Inflammatory macrophage (primary cell): ENCODE measurements at places on chromosomes 16 and 17.
A peak's percentile ranks its signal among the peaks of the same experiment; 100 is the strongest.

GRCh38 chr16:9090960-9091866, at the start of gene HAPSTR1:
Gene HAPSTR1, plus strand, starts transcription at chr16:9091644. Its CDS starts 401 bp downstream, at chr16:9092045.
- peak; percentile 100 for DNase-seq

GRCh38 chr17:13671771-13672170, 70.0 kb upstream of the HS3ST3A1 start:
- no peak for DNase-seq

DNA sequence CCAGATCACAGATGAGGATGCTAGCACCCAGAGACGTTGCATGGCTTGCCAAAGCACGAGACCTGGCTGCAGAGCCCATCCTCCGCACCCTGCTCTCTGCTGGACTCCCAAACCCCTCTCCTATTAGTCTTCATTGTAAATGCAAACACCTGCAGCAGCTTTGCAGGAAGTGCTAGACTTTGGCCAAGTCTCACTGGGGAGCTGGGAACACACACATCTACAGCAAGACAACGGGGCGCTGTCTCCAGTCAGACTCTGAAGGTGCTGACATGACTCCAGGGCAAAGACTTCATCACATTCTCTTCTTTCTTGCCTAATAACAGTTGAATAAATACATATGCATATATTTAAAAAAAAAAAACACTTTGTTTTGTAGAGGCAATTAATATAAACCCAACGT, 43.8 kb downstream of the CYTH1 start:
- no peak for DNase-seq

- no peak for DNase-seq
Measured at GRCh38 chr16:266258-267164, 9.2 kb downstream of the RGS11 start.

DNA sequence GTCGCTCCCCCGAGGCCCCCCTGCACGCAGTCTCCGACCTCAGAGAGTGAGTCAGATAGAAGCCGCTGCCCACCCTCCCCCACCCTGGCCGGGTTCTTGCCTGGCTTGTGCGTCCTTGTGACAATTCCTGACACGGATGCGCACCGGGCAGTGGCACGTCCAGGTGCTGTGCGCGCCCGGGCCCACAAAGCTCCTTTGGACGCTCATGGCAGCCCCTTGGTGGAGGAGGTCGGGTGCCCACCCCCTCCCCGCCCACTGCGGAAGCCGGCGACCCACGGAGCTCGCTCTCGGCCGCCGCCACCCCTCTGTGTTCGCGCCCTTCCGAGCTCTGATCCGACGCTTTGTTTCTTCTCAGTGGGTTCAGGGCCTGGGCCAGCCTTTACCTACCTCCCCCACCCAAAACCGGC, 662 bp upstream of the TUBB3 start:
- DNase-seq, result no peak

DNA sequence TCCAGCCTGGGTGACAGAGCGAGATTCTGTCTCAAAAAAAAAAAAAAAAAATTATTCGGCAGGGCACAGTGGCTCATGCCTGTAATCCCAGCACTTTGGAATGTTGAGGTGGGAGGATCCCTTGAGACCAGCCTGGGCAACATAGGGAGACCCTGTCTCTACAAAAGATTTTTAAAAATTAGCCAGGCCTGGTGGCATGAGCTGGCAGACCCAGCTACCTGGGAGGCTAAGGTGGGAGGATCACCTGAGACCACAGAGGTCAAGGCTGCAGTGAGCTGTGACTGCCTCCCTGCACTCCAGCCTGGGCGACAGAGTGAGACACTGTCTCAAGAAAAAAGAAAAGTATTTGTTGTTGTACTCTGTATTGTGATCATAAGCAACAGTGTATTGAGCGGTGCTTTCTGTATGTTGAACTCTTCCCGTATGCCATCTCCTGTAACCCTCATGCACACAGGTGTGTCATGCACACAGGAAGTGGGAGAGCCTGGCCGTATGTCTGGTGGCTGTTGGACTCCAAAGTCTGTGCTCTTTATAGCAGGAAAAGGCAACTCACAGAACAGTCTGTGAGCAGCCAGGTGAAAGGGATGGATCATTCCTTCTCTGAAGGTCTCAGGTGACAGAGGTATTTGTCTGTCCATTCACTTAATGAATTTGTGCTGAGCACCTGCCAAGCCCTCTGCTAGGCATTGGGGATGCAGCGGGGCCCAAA, 17.1 kb downstream of the CDH1 start:
- DNase-seq, result no peak

DNA sequence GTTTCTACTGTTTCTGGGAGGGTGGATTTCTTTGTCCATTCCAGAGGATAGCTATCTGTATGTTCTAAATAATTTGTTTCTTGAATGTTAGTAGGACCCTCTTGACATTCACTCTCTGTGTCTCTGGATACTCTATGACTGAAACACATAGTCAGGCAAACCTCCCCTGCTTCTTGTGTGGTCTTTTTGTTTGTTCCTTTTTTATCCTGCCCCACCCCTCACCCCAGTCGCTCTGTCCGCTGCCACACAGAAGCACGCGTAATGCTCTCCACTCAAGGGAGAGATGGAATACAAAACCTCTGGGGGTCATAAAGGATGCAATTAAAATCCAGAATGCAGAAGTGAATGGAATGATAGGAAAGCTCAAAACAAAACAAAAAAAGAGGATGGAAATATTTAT, 253.1 kb downstream of the RBFOX1 start:
- DNase-seq, result no peak

- no peak for DNase-seq
Measured at GRCh38 chr17:43143201-43143600, 18.0 kb upstream of the BRCA1 start.

DNA sequence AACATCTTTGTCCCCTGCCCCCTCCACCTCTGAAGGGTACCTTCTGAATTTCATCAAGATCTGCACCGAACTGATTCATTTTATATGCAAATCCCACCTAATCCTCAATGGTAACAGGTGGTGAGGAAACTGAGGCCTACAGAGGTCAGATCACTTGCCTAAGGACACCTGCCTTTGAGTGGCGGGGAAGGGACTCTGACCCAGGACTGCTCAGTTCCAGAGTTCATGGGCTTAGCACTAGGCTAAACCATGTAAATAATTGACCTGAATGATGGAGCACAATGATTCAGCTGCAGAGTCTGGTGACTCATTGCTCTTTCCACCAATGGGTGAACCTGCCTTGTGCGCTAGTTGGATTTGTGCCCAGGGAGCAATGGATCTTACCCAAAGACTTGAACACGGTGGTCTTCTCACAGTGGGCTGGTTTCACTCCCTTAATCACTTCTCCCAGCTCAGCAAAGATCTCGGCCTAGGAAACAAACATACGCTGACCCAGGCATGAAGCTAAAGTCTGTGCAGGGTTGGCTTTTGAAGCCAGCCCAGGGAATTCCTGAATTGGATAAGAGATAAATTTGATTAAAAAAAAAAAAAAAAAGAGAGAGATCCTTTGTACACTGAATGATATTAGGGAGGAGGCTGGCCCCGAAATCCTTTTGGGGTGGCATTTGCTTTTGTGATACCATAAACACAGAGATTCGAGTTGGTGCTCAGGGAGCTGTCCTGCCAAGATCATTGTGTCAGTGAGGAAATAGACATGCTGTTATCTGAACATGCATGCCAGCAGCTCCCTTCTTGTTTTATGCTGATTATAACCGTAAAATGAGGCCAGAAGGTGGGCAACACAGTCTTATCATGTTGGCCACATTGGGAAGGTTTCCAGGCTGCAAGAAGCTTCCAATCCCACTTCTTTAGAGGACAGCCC, 17.0 kb downstream of the CRYM start:
- DNase-seq, result no peak

DNA sequence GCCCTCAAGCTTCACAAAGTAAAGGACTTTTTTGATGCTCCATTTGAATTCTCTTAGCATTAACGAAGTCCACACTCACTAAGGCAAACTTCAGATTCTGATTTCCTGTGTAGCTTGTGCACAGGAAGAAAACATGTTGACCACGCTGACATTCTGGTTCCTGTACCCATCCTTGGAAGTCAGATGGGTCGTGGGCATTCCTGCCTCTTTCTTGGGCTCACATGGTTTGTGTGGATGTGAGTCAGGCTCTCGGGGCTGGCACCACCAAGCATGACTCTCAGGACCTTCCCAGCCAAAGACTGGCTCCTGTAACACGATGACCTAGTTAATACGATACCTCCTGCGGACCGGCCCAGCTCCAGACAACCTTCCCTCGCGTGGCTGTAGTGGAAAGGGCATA, 32.8 kb downstream of the ARSG start:
- DNase-seq, result no peak
